ENCODE measurements at places on chromosomes 3 and 15.
A peak's percentile ranks its signal among the peaks of the same experiment; 100 is the strongest.

- no peak for DNase-seq
Observed at GRCh38 chr3:38002940-38003339, 12.4 kb downstream of the VILL start.

DNA sequence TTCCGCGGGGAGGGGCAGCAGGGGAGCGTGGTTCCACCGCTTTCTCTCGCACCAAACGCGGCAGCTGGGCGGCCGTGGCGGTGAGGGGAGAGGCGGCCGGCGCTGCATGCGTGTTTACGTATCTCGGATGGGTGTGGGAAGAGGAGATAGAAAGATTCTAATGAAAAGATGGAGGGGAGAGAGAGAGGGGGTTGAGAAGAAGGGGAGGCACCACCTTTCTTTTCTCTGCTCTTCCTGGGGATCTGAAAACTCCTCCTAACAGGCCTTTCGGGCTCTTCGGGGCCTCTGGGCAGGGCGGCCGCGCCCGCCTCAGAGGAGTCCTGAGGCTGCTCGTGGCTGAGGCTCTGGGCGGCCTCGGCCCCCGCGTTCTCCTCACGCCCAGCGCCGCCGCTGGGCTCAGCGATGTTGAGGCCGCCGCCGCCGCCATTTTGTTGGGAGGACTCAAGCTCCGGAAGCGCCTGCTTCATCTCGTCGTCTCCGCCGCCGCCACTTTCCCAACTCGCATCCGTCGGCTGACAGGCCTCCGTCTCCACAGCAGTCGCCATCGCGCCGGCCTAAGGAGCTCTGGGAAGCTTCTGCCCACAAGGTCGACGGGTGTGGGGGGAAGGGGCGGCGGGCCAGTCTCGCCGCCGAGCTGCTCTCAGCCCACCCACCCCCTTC lies 473 bp downstream of the TASOR start:
- peak; percentile 59 for DNase-seq

GRCh38 chr3:133295944-133296917 lies 103.6 kb upstream of the BFSP2 start:
- DNase-seq: no peak

DNA sequence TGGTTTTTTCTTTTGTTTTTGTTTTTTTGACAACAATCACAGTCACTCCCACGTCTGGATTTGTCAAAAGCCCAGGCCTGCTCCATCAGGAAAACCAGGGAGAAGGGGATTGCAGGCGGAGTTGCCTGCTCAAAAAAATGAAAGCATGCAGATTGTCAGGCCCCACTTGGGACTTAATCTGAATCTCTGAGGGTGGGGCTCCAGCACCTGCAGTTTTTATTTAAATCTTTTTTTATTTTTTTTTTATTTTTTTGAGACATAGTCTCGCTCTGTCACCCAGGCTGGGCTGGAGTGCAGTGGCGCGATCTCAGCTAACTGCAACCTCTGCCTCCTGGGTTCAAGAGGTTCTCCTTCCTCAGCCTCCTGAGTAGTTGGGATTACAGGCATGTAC lies 140.9 kb downstream of the FOXP1 start:
- no peak for DNase-seq

DNA sequence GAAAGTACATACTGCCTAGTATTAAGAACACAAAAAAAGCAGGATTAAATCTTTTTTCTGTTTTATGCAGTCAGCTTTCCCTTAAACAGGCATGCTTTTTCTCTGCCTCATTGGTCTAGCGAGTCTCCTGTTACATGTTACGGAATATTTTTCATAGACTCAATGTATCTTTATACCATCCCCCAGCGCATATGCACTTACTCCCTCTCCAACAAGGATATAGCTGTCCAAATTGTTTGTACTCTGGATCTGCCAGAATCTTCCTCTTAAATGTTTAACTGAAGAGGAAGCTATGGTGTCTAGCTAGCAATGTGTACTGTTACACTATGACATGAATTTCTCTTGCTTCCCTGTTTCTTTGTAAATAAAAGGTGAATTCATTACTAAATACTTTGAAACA lies 9.2 kb upstream of the SLCO3A1 start:
- DNase-seq: no peak

DNA sequence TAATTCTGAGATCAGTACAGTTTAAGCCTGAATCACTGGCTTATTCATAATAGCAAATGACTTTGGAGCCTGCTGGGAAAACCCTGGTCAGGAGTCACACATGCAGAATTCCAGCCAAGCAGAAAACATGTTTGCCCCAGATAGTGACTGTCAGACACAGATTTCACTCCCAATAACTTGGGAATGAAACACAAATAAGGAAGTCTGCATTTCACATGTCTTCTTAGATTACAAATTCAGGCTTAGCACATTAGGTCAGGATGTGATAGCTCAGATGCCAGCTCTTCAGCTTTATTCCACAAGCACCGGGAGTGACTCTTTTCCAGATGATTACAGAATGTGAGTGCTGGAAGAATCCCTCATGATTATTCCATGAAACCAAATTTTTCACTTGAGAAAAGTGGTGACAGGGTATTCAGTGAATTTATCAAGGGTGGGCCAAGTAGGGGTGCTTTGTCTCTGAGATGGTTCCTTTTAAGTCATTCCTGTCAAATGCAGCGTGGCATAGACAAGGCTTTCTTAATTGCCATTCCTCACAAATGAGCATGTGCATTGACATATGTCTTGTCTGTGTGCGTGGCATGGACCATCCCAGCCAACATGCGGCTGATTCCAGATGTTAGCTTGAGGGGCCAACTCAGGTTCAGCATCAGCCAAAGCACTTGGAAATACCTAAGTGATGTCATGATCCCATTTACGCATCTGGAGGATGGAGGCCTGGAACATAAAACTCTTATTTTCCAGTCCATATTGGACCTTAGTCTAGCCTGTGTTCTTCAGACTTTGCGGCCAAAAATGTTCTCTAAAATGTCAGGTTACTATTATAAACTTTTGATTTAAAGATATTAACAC lies 191.0 kb downstream of the EPHB1 start:
- DNase-seq: no peak

DNA sequence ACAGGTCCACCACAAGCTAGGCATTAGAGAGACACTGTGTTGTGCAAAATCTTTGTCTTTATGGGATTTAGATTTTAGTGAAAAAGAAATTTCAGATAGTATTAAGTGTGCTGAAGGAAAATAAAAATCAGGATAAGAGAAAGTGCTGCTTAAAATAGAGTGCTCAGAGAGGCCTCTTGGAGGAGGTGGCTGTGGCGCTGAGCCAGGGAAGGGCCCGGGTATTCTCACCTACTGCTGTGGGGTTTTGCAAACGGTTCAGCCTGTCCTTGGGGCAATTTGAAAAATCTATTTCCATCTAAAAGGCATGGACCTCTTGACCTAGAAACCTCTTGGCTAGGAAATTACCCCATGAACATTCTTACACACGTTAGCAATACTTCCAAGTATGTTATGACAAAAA lies 267.7 kb downstream of the TJP1 start:
- no peak for DNase-seq

GRCh38 chr3:140164922-140165590 lies 230.1 kb downstream of the CLSTN2 start:
- DNase-seq: no peak

DNA sequence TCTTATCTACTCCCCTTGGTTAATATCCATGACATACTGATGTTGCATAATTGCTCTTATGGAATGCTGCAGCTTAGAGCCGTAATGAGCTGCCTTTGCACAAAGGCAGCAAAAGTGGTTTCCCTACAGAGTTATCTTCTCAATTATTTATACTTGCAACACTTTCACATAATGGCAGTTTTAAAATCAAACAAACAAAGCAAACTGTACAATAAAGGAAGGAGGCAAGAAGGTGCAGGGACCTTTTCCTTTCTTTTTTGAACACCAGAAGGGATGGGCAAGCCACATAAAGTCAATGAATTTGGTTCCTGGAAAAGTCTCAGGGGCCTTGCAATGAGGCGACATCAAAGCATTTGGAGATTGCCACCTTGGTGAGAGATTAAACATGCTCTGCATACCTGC lies 188.0 kb downstream of the MEIS2 start:
- no peak for DNase-seq

DNA sequence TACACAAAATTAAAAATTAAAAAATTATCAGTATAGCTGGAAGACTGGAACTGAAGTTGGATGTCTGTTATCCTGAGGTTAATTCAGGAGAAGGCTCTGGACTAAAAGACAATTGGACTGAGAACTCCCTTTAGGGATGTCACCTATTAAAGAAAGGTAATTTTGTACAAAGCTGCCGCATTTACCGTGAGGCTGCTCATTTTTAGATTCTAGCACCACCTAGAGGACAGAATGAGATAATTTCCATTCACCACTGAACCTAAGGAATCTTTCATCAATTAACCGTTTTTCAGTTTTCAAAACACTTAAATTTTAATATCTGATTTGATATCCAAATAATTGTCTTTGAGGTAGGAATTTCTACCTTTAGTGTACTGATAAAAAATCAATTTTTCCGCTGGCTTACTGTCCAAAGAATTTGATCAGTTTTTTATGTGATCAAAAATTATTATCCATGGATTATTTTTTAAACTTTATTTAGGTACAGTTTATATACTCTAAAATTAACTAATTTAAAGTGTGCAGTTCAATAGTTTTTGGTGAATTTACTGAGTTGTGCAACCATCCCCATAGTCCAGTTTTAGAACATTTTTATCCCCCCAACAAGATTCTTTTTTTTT lies 106.7 kb upstream of the TNIK start:
- no peak for DNase-seq

- DNase-seq: peak; percentile 51
Observed at GRCh38 chr15:40762919-40763800, 708 bp upstream of the GCHFR start.

DNA sequence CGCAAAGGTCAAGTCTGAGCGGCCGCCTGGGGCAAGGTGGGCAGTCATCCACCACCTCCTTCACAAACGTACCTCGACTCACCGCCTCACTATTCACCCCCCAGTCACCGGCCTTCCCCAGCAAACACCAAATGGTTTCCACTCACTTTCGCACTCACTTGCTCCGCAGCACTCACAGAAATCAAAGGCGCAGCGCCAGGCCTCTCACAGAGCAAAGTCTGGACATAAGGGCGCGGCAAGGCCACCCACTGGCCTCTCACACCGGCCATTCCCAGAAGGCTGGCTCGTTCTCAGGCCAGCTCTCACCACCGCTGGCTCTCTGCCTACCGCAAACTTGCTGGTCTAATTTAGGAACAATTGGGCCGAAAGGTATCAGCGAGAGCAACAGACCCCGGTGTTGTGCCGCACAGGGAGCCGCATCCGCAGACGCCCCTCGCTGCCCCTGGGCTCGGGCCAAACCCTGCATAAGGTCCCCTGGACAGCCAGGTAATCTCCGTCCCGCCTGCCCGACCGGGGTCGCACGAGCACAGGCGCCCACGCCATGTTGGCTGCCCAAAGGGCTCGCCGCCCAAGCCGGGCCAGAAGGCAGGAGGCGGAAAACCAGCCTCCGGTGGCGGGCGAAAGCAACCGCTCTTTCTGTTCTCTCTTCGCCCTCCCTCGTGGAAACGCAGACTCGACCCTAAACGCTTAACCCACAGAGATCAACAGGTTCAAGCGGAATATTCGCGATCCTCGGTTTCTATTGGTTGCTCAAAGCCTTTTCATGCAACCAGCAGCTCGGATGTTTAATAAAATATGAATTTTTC lies 2.9 kb downstream of the SHOX2 start:
- no peak for DNase-seq

DNA sequence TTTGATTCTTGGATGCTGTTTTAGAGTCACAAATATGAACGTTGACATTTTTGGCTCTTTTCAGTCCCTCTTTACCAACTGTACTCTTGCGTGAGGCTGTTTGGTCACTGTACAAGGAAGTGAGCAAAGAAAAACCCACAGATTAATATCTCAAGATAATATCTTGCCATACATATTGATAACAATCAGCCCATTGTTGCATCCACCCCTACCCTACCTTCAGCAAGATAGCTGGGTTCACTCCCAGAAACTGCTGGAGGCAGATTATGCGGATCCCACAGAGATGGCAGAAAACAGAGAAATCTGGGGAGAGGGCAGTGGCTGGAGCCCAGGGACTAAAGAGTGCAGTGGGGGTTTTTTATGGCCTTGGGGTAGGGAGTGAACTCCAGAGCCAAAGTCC lies 29.9 kb upstream of the MFSD1 start:
- DNase-seq: no peak

GRCh38 chr15:70505411-70505919 lies 257.9 kb downstream of the UACA start:
- no peak for DNase-seq

DNA sequence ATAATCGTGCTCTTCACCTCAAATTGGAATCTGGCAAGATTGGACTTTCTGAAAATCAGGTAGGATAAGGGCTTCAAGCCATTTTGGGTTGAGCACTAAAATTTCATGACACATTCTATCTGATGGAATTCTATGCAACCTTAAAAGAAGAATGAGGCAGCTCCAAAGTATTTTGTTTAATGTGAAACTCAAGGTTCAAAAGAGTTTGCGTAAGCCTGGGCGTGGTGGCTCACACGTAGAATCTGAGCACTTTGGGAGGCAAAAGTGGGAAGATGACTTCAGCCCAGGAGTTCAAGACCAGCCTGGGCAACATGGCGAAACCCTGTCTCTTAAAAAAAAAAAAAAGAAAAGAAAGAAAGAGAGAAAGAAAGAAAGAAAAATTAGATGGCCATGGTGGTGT lies 3.6 kb upstream of the PLA1A start:
- no peak for DNase-seq

- no peak for DNase-seq
Observed at GRCh38 chr3:136193278-136194054, 2.7 kb downstream of the MSL2 start.

- no peak for DNase-seq
Observed at GRCh38 chr15:33242669-33243191, 48.2 kb upstream of the FMN1 start.
